ENCODE measurements at places on chromosomes 6 and 20.

DNA sequence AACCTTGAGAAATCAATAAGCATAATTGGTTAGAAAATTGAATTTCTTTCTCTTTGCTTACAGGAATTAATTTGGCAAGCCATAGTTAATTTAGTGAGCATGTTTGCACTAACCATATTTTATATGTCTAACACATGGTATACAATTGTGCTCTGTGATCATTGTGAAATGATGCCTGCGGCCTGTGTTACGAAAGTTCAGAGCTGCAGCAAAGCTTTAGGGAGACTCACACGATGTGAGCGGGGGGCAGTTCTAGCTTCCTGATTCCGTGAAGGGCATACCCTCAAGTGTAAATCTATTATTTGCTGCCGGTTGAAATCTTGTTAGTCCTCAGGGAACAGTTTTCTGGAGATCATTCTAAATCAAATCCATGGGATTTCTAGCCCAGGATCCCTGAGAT, 25.5 kb upstream of the ADTRP start:
- DNase-seq = no peak

DNA sequence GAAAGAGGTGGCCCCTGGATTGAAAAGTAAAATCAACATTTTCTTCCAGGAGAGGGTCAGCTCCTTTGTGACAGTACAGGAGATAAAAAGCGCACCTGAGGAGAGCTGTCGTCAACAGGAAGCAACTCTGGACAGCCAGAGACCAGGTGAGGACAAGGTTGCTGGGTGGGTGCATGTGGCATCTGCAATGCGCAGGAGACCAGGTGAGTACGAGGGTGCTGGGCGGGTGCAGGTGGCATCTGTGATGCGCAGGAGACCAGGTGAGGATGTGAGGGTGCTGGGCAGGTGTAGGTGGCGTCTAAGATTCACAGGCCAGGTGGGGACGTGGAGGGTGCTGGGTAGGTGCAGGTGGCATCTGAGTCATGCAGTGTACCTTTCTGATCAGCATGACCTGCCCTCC, 38.4 kb downstream of the WDR27 start:
- DNase-seq = no peak

DNA sequence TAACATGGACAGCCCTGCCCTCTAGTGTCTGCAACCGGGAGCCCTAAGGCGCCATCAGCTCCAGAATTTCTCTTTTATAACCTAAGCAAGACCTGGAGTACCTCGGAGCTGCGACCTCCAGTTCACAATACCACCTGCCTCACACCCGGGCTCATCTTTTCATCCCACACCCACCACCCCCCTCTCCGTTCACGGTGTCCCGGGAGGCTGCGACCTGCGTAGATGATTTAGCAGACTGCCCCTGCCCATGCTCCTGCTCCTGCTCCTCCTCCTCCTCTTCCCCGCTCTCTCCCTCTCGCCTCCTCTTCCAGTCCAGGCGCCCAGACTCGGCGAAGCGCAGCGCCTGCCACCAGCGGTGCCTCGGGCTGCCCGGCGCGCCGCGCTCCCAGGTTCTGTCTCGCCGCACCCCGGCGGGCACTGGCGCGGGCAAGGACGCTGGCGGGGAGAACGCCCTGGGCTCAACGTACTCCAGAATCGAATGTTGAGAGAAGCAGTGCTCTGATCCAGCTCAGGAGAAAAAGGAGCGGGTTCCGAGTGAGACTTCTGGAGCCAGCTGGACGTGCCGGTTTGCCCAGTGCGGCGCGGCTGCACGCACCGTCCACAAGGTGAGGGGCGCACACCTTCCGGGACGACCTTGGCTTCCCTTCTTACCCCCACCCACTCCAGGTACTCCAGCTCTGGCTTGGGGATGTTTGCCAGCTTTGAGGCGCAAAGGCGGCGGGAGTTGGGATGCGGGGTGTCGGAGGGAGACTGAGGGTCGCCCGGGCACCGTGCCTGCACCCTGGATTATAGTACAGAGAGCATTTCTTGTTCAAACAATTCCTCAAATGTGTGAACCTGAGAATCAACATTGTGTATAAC, at the start of gene HTR1E:
Gene HTR1E, plus strand, starts transcription at position 310 of the 861 bp plus-strand sequence. CDS start 77,807 bp downstream, outside the sequence.
- DNase-seq = no peak

- no peak for DNase-seq
Measured at GRCh38 chr6:100322886-100323285, 141.8 kb downstream of the SIM1 start.

GRCh38 chr20:53491462-53491861, 102.2 kb downstream of the ZNF217 start:
- no peak for DNase-seq

- no peak for DNase-seq
Measured at GRCh38 chr6:170393807-170394399, 87.3 kb downstream of the FAM120B start.

- no peak for DNase-seq
Measured at GRCh38 chr20:58523072-58523970, 8.1 kb upstream of the APCDD1L start.

GRCh38 chr6:42295677-42296076, 78.0 kb upstream of the MRPS10 start:
- no peak for DNase-seq

DNA sequence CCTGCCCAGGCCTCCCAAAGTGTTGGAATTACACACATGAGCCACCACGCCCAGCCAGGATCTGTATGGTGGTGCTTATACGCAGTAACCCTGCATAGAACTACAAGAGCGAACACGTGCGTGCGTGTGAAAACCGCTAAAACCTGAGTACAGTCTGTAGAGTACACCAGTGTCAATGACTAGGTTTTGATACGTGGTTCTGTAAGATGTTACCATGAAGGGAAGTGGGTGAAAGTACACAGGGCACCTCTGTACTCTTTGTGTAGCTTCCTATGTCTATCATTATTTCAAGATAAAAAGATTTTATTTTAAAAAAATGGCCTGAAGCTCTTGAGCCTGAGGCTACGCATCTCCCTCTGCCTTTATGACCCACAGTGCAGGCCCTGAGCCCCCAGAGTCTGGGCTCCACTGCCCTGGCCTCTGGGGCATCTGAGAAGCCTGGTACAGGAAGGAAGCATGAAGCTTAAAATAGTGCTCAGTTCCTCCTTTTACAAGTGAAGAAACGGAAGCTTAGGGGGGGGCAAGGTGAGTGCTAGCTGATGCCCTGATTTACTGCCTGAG, 21.6 kb downstream of the LY86 start:
- DNase-seq = no peak

- DNase-seq = no peak
Measured at GRCh38 chr20:59081036-59081435, 38.5 kb upstream of the PRELID3B start.

GRCh38 chr20:17663486-17663885, 18.6 kb downstream of the RRBP1 start:
- DNase-seq = no peak

- no peak for DNase-seq
Measured at GRCh38 chr6:129476248-129476564, 233.8 kb downstream of the ARHGAP18 start.

DNA sequence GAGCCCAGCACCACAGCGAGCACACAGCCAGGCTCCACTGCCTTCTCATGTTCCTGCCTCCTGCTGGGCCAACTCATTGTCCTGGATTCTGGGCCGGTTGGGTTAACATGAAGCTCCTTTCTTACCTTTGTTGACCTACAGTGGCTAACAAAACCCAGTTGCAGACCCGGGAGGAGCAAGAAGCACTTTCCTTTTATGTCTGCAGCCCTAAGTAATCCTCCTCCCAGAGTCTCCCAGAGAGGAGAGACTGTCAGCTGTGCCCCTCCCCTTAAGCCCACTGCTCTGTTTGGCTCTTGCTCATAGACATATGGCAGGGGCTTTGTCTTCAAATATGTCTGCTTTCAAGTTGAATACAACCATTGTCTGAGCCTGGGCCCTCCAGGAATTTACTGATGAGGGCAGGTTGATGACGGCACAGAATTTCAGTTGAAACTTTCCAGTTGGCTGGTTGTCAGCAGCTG, 55.2 kb downstream of the PSMB1 start:
- DNase-seq = no peak

- DNase-seq = no peak
Measured at GRCh38 chr6:132061381-132061780, 110.2 kb upstream of the CCN2 start.

DNA sequence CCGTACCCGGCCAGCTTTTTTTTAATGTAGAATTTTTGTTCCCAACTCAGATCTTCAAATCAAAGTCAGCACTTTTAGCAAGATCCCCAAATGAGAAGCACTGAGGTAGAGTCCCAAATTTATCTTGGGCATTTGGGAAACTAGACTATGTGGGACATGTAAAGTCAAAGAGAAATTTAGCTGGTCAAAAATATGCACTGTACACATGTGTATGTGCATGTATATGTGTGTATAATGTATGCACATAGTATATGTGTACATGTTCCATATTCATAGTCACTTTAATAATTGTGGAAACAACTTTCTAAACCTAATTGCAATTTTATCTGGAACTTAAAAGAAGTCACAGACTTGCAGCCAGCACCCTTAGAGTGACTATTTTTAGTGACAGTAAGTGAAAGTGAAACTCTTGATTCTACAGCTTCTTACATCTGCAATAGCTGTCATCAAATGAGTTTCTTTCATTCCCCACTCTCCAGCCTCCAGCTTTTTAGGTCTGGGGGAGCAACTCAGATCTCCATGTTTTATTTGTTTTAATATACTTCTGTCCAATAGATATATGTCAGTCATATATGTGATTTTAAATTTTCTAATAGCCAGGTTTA, 53.6 kb downstream of the CDC40 start:
- DNase-seq = no peak

- DNase-seq = no peak
Measured at GRCh38 chr6:31737315-31737990, 1.1 kb upstream of the CLIC1 start.

DNA sequence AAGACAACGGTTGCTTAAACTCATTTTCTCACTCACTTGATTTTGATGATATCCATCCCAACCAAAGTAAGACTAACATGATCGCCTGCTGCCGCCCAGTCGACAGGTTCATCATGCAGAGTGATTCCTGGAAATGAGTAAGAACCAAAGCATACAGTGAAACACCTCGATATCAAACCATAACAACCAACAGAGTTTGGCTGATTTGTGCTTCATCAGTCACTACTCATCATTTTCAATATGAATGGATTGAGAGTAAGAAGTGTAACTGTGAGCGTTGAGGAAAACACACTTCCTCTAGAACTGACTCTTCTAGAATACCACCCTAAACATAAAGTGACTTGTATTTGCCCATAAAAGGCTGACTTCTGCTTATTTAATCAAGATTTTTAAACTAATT, 29.2 kb upstream of the ALDH8A1 start:
- no peak for DNase-seq

DNA sequence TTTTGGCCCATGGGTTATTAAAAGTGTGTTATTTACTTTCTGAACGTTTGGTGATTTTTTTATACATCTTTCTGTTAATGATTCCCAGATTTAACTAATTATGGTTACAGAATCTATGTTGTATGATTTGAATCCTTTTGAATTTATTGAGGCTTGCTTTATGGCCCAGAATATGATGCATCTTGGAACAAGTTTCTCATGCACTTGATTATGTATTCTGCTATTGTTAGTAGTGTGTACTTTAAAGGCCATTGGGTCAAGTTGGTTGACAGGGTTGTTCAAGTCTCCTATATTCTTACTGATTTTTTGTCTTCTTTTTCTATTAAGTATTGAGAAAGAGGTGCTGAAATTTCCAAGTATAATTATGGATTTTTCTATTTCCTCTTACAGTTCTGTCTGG, 105.0 kb upstream of the FOXO3 start:
- DNase-seq = no peak

DNA sequence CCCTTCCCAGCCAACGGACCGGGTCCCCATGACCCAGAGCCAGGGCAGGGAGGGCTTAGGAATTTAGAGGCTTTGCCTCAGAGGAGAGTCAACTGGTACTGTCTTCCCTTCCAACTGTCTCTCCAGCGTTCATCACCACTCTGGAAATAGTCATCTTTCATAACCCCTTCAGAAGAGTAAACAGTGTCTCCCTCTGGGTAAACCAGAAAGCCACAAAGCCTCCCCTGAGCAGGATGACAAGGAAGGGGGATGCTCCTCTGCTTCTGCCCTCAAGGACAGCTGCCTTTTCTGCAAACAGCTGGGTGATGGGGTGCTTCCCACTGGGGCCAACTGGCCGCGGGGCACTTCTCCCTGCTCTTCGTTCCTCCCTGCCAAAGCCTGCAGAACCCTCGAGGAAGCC, 90.1 kb downstream of the PSMG4 start:
- DNase-seq = no peak

- no peak for DNase-seq
Measured at GRCh38 chr6:46925563-46926253, 4.0 kb upstream of the ADGRF5 start.

DNA sequence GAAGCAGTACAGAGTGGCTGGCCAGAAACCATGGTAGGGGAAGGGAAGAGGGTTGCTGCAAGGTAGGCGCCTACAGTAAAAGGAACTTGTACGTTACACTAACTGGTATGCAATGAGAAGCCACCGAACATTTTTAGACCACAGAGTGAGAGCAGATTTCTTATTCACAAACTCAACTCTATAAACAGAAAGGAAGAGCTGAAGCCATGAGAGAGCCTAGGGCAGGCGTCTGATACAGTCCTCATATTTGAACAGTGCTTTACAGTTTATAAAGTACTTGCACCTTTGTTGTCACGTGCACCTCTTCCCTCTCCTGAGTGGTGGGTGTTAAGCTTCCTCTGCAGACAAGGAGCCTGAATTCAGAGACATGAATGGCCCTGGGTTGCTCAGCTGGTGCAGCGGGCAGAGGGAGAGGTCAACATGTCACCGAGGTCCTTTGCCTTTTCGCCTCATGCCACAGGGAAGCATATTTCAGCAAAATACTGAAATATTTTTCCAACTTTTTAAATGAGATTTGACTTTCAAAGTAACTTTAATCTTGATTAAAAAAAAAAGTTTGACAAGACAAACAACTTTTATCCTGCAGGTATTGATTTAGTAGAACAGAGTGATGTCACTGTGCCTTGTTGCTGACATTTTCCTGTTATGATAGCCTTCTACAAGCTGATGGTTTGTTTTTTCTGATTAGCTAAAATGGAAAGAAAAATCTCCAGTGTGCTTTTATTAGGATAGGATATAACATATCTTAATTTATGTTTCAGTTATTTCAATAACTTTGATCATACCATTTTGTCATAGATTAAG, 23.8 kb downstream of the UST start:
- DNase-seq = no peak

- DNase-seq = no peak
Measured at GRCh38 chr6:76003686-76004085, 68.8 kb downstream of the IMPG1 start.

- DNase-seq = no peak
Measured at GRCh38 chr6:79949233-79949632, 1.9 kb upstream of the ELOVL4 start.

- no peak for DNase-seq
Measured at GRCh38 chr6:106908386-106908840, 66.1 kb downstream of the CD24 start.

GRCh38 chr6:28586962-28587745, 61.5 kb downstream of the GPX5 start:
- no peak for DNase-seq
